Stimulated activated CD8-positive, alpha-beta memory T cell treated with anti-CD3 and anti-CD28 coated beads, Interleukin-7, amount 100 ng/mL, for 48 hours (primary cell): ENCODE measurements at places on chromosomes 2 and 18.

DNA sequence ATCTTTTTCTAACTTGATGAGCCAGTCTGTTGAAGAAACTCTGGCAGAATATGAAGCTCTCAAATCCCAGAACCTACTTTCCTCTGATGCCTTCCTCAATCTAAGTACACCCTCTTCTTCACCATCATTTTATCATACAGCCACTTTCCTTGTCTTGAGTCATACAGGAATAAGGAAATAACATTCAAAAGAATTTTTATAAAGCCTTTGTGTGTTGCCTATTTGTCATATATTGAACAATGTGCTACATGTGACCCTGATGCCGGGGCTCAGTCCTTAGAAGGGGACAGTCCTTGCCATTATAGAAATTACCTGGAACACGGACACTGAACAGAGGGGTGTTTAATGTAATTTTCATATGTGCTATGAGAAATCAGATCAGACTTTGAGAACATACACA is 27.4 kb downstream of the RAPGEF4 start:
- no peak for DNase-seq

DNA sequence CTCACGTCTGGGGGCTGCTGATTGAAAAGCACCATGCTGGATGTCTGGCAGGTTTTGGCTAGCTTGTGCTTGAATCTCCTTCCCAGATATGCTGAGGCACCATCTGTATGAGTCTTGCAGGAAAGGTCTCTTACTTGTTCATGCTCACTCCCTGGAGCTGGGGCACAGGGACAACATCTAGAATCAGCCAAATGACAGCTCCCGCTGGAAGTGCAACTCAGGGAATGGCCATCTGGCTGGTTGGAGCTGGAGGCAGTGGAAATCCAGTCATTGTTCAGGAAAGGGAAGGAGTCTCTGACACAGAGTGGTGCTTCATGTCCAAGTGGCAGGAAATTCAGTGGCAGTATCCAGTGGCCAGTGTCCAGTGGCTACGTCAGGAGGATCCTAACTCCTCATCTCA is 9.7 kb downstream of the CCDC68 start:
- no peak for DNase-seq

DNA sequence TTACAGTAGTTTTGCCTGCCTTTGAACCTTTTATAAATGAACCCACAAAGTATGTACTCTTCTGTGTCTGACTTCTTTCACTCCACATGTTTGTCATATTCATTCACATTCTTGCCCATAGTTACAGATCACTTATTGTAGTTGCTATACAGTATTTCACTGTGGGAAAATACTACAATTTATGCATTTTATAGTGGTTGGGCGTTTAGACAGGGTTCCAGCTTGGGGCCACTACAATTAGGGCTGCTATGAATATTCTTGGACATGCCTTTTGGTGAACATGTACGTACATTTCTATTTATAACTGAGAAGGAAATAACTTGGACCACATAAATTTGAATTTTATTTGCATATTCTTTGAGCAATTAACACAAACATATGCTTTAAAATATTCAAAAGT is 15.4 kb upstream of the PMAIP1 start:
- DNase-seq = no peak

GRCh38 chr2:164198256-164198655 is 423.0 kb downstream of the GRB14 start:
- no peak for DNase-seq

DNA sequence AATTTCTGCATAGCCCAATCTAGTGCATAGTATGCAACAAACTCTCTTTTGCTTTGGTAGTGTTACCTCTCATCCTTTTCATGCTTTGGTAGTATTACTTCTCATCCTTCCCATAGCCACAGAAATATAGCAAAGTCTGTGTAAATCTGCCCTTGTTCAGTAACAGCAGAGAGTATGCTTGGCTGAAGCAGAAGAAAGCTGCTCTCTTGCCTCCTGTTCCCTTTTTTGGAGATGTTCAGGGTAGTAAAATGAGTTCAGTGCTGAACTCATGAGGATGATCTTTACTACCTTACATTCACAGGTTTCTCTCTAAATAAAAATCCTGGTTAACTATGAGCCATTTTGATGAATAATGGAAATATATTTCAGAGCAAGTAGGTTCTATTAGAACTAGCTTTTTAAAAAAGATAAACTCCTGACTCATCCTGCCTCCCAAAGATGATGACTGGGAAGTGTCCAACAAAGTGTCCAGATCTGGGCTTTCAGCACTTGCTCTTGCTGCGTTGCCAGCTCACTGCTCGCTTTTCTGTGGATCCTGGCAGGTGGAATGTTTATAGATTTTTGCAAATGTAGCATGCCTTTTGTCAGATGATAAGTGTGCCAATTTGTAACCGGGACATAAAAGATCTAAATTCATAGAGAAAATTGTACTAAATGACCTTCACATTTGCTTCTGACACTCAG is 29.4 kb upstream of the CHMP3 start:
- no peak for DNase-seq
